ENCODE measurements at places on chromosomes 2 and 18.

- no peak for DNase-seq
Observed at GRCh38 chr18:59308938-59309260, 9.6 kb downstream of the CPLX4 start.

DNA sequence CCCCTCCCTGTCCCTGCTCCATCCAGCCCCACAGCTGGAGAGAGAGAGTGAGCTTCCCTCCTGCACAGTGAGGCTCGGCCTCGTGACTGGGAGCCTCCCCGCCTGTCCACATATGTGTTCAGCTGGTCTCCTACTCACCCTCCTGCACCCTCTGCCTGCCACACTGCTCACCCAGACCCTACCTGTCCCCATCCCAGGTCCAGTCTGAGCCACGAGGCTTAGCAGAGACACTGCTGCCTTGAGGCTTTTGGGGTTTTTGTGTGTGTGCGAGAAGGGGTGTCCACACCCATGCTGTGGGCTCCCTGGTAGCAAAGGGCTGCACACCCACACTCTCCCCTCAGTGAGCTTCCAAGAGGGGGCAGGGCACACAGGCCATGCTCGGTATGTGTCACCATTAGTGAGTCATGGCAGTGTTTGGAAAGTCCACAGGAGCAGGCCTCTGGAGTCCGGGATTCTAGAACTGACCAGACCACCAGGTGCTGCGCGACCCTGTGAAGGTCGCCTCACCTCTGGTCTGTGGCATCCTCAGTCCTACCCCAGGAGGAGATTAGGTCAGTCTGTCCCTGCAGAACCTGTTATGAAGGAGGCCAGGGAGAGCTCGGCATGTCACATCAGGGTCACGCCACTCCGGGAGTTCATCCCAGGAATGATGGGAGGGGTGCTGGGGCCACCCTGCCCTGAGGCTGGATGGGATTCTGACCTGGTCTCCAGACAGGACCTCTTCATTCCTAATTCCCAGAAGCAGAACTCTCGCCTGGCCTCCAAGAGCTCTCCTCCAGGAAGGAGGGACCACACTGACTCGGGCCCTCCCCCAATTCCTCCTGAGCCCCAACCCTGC, 39.9 kb upstream of the SMAD7 start:
- no peak for DNase-seq

GRCh38 chr2:219713110-219713509, 85.7 kb downstream of the SLC4A3 start:
- no peak for DNase-seq

- DNase-seq = no peak
Observed at GRCh38 chr2:183723278-183723677, 599.0 kb downstream of the NUP35 start.

DNA sequence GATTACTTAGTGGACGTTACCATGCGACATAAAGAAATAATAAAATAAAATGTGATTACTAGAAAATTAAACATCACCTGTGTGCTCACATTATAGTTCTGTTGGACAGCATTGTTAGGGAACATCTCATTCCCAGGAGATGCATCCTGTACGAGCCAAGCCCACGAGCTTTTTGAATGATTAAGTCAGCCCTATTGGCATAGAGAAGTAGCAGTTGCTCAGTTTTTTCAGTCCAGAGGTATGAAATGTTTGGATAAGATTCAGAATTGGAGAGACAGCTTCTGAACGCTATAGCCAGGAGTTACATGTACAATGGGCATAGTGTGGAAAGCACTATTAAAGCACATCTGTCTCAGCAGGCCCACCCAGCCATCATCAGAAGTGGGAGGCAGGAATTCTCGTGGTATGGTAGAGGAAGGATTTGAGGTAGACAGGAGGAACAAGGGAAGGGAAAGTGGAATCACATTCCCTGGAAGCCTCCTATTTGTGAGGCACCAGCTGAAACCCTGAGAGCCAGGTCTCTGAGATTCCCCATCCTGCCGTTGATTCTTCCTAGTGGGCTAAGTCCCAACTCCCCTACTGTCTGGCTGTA, 8.6 kb downstream of the SPATS2L start:
- DNase-seq = no peak

GRCh38 chr2:17270894-17271293, 247.3 kb downstream of the RAD51AP2 start:
- DNase-seq = no peak

GRCh38 chr2:219493086-219493485, 5.6 kb upstream of the GMPPA start:
- DNase-seq = no peak
